Germinal center (tissue), 1 donor: ENCODE measurements at places on chromosomes 4 and X.
A peak's percentile ranks its signal among the peaks of the same experiment; 100 is the strongest.

GRCh38 chr4:110142461-110142860, 56.0 kb downstream of the ELOVL6 start:
- no peak for DNase-seq

DNA sequence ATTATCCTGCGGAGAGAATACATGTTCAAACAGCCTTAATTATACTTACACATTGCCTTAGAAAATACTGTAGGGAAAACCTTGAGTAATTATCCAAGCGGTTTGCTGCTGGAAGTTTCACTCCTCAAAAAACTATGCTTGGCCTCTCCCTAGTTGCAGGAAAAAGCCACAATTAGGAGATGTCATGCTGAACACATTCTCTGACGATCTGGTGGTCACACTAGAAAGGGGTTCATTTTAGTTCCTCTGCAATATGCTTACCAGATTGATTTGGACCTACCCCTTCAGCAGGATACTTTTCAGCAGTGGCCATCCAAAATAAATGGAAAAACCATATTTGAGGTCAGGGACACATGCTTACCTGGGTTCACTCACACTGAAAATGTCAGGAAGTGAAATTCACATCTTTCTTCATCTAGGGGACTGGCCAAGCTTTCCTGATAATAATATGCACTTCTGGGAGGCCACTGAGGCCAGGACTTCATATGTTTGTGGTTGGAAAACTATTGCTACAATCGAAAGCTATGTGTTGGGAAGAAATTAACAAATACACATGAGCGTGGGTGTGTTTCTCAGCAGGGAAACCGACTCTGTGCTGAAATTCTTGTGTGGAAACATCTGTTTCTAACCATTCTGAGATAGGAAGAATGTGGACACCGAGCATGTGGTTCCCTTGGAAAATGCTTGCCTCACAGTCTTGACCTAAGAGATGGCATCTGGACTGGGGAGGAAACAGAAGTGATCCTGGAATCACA, 68.8 kb downstream of the ATXN3L start:
- DNase-seq, result no peak

DNA sequence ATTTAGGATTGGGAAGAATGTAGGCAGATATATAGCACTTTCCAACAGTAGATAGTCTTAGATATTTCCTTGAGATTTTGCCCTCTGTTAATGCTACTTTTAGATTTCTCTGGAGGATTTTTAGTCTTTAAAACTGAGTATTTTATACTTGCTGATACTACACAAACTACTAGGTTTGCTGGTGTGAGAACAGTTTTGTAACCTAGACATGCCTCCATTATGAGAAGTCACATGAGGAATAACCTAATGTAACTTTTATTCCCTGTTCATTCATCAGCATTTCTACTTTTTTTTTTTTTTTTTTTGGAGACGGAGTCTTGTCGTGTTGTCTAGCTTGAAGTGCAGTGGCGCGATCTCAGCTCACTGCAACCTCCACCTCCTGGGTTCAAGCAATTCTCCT, 137.2 kb downstream of the RAPGEF2 start:
- no peak for DNase-seq

- no peak for DNase-seq
These were observed 63.0 kb downstream of the ANK2 start for GRCh38 chr4:113112338-113112978.

DNA sequence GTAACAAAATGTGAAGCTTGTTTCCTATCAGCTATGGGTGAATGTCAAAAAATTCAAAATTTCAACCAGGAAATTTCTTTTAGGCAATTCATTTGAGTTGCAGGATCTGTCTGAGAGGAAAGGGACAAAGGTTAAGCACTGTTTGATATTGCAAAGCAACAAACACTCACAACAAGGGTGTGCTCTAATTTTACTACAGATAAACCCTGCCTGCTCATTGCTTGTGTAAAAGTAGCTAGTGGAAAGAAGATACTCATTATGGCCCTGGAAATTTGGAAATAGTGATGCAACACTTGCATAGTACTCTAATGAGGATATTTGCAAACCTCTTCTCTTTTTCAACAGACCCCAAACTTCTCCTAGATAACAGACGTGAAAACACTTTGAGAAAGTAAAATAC, 27.1 kb downstream of the FAM47E start:
- no peak for DNase-seq

- DNase-seq, result no peak
These were observed 12.1 kb downstream of the FRG2 start for GRCh38 chr4:190014771-190015537.

- no peak for DNase-seq
These were observed 52.0 kb downstream of the NSG1 start for GRCh38 chr4:4438891-4439290.

GRCh38 chr4:159042097-159042605, 60.7 kb upstream of the RAPGEF2 start:
- no peak for DNase-seq

DNA sequence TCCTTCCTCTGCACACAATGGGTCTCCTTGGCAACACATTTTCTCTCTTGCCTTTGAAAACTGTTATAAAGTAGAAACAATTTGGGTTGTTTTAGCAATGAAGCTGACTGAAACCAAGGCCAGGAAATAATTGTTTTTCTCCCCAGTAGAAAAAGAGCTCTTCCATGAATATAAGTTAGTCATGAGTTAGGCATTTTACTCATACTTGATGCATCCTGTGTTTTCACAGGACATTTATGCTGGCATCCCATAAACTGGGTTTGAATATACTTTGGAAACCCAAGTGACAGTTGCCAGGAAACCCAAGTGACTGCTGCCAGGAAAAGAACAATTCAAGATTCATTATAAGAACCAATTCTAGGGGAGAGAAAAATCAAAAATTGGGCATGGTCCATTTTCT, 128.6 kb upstream of the NPY2R start:
- no peak for DNase-seq

DNA sequence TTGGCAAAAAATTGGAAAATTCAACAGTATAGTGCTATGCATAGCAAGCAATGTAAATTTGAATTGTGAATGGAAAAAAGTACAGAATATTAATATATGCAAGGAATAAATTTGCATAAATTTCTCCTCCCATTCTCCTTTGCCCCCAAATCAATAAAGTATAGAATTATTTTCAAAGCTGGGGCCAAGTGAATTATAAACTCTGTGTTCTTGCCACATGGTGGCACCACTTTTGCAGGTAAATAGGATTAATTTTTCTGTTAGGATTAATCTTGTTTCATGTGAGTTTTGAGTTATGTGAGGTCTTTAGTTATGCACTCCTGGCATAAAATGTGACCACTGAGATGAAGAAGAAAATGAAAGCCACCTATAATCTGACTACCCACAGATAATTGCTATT, 19.9 kb downstream of the COPS4 start:
- DNase-seq, result peak; percentile 11

- DNase-seq, result peak; percentile 13
These were observed at the start of gene FHL1 for GRCh38 chrX:136147315-136147901. Gene FHL1, plus strand, starts transcription at chrX:136147533.

- DNase-seq, result no peak
These were observed 8.1 kb downstream of the ATP7A start for GRCh38 chrX:77918568-77918967.

GRCh38 chrX:143623657-143624056, 12.2 kb downstream of the SLITRK4 start:
- DNase-seq, result no peak

- no peak for DNase-seq
These were observed 77.1 kb downstream of the GEMIN8 start for GRCh38 chrX:13952581-13952980.

DNA sequence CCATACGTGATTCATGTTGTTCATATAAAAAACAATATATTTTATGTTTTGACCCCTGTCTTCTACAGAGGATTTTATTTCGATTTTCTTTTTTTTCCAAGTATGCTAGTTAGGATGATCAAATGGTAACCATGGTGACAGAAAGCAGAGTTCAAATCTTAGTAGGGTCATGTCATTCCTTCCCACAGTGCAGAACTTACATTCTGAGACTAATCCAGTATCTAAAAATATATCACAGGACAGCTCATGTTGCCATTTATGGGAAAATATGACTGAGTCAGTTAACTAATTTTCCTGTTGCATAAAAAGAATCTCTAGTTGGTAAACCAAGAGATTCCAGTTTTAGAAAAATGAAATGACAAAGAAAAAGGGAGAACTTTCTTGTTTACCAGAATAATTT, 209.5 kb downstream of the PARM1 start:
- DNase-seq, result no peak

GRCh38 chrX:3252744-3253143, 93.7 kb downstream of the MXRA5 start:
- no peak for DNase-seq

GRCh38 chrX:46551494-46552128, 6.4 kb upstream of the ZNF674 start:
- DNase-seq, result no peak

DNA sequence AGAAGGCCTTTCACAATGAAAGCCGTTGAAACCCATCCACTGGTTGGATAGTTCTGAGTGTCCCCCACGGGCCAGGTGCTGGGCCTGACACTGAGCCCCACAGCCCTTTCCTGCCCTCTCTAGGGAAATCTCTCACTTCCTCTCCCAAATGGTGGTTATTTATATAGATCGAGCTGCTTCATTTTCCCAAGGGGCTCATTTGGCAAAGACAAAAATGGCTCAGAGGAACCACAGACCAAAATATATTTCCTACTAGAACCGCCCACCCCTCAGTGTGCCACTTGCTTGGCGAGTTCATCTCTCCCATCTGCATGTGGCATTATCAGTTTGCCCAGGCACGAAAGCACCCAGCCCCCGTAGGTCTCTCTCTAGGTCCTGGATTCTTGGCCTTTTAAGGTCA, 53.3 kb upstream of the STIM2 start:
- DNase-seq, result peak; percentile 55

DNA sequence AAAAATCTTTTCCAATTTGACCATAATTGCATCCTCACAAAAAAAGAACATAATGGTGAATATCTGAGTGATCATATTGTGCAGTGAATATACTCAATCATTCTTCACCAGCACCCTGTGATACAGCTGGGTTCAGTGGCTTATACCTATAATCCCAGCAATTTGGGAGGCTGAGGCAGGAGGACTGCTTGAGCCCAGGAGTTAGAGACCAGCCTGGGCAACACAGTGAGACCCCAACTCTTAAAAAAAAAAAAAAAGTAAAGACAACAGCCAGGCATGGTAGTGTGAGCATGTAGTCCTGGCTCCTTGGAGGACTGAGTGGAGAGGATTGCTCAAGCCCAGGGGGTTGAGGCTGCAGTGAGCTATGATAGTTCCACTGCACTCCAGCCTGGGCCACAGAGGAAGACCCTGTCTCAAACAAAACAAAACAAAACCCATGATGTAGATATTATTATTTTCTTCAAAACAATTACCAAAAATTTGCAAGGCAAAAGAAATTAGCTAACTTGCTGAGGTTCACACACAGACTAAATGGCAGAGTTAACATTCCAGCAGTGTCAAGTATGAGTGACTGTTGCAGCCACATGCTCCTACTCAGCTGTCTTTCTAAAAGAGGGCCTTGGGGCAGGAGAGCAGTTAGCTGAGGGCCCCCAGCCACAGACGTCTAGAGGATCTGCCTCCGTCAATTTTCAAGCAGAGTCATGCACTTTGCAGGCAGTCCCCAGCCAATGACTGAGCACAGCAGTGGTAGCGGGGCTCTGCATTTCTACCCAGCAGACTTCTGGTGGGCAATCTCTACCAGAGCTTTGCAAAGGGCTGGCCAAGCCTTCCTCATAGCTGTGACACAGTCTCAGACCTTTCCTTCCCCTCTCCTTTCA, 33.4 kb downstream of the ADGRA3 start:
- DNase-seq, result no peak

DNA sequence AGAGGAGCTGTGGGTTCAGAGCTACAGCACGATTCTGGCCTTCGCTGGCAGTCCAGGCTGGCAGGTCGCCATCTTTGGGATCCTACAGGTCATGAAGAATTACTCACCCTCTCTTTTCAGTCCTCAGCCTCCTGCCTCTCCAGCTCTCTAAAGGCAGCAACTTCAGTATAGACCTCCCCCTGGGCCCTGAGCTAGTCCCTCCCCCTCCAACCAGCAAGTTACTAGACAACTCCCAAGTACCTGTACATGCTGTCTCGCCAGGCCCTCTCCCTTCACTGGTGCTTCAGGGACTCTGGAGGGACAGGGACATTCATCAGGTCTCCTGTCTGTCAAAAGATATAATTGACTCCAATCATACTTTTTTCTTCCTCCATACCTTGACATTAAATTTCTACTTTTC, at the start of gene GPR119:
Gene GPR119, minus strand, starts transcription at position 155 of the 400 bp plus-strand sequence. CDS start 227 bp downstream, outside the sequence.
- DNase-seq, result no peak

GRCh38 chr4:164997324-164997723, 19.9 kb upstream of the TRIM61 start:
- no peak for DNase-seq

- DNase-seq, result no peak
These were observed 201.3 kb upstream of the CPEB2 start for GRCh38 chr4:14800977-14801376.

DNA sequence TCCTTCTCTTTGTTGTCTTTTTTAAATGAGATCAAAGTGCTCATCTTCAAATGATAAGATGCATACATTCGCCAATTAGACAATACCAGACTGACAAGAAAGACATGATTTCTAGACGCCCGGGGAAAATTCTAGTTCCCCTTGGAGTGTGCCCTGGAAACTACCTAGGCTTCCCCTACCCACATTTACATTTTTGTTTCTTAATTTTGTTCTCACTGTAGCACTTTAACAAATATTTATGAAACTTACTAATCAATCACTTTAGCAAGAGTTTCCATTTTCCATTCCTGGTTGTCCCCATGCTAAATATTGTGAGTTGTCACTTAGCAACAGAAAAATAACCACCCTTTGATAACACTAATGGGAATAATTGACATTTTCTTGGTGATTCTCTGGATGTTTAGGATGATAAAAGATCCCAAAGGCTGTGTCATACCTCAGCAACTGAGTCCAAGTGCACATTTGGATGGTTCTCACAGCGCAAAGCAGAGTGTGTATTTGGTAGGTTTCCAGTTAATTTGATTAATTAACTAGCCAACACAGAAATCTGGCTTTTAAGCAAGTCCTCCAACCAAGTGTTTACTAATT, 69.6 kb downstream of the FGFBP1 start:
- DNase-seq, result no peak

DNA sequence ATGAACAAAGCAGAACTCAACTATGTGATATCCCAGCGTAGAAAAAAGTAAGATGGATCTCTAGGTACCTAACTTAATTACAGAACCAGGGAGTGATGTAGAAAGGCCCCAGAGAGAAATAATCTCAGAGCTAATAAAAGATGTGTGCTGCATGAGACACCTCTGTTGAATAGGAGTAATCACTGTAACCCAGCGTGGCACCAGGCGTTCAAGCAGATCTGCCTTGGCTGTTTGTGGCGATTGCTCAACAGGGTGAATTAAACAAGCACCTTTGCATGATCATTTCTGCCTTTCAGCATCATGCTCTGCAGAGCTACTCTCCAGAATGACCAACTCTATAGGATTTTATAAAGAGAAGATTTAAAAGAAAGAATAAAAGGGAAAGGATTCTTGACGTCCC, 81.7 kb upstream of the KCNIP4 start:
- DNase-seq, result no peak

DNA sequence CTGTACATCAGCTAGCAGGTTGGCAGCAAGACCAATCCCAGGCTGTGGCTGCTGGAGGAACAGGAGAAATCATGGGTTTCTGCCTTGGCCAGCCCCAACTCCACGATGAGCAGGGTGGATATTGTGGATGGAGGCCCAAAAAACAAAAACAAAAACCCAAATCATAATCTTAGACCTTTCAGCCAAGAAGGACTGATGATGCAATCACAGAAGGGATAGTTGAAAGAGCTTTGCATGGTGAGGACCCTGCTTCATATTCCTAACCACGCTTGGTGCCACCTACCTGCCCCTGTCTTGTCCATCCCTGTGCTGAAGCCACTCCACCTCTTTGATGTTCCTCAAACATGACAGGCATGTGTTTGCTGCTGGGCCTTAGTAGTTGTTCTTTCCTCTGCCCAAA, 68.8 kb upstream of the CT45A1 start:
- no peak for DNase-seq
